ENCODE measurements at places on chromosomes 6 and 20. TPM values are rescaled to one million over a fixed set of nuclear protein-coding genes. Genes with fewer than 3 reads are reported as not detected.

Gene GNL1
- total RNA-seq, result 15.0 TPM

Gene SDC4
- 42.4 TPM for total RNA-seq

Gene TMEM200A
- total RNA-seq, result 21.9 TPM

Gene CABLES2
- 12.9 TPM for total RNA-seq

Gene OLIG3
- not detected for total RNA-seq

DNA sequence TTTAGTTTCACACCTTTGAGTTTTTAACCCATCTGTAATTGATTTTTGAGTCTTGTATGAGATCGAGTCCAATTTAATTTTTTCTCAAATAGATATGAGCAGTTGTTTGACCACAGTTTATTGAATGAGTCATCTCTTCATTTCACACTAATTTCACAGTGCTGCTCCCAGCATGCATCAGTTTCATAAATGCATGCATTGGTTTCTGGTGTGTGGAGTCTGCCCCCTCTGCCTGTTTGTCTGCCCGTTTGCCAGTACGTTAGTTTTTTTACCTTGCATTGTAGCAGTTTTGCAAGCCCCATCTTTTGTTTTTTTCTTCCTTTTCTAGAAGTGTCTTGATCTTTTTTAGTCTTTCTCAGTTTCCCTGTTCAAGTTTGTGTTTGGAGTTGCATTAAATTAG lies 11.9 kb downstream of the SLX4IP start:
- peak; percentile 67 for DNase-seq

DNA sequence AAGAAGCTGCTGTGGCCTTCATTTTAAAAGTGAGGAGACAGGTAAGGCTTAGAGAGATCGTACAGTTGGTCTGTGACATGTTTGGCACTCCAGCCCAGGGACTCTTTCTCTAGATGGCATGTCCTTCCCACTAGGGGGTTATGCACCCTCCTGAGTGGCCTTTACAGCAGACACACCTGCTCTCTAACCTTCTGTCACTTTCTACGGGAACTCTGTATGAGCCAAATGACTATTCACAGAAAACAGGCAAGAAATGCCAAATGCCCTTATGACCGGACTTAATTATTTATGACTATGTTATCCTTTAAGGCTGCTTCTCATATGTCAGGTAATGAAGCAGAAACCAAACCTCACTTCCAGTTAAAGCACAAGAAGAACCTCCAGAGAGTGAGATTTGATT lies 91.2 kb downstream of the MAP3K5 start:
- DNase-seq, result no peak

GRCh38 chr6:25882051-25882496 lies 8.0 kb upstream of the SLC17A3 start:
- DNase-seq, result no peak
